Psoas muscle (tissue), 8 donors: ENCODE measurements at places on chromosomes 6 and 20. TPM values are rescaled to one million over a fixed set of nuclear protein-coding genes. Genes with fewer than 3 reads are reported as not detected.

DNA sequence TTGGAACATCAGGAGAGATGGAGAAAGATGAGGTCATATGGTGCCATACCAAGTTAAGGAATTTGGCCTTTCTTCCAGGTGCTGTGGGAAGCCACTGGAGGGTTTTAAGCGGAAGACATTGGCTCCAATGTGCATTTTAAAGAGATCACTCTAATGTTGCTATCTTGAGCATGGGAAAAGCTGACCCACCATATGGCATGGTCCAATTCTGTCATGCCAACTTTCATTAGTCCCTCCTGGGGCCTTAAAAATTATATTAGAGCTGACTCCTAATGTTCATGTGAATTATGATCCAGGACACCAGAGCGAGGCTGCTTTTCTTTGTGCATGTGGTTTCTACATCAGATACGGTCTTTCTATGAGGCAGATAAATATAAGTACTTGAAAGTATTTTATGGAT, 335.0 kb upstream of the TSHZ2 start:
- DNase-seq, result no peak

- no peak for DNase-seq
Observed at GRCh38 chr6:24431045-24431451, 28.3 kb downstream of the MRS2 start.

DNA sequence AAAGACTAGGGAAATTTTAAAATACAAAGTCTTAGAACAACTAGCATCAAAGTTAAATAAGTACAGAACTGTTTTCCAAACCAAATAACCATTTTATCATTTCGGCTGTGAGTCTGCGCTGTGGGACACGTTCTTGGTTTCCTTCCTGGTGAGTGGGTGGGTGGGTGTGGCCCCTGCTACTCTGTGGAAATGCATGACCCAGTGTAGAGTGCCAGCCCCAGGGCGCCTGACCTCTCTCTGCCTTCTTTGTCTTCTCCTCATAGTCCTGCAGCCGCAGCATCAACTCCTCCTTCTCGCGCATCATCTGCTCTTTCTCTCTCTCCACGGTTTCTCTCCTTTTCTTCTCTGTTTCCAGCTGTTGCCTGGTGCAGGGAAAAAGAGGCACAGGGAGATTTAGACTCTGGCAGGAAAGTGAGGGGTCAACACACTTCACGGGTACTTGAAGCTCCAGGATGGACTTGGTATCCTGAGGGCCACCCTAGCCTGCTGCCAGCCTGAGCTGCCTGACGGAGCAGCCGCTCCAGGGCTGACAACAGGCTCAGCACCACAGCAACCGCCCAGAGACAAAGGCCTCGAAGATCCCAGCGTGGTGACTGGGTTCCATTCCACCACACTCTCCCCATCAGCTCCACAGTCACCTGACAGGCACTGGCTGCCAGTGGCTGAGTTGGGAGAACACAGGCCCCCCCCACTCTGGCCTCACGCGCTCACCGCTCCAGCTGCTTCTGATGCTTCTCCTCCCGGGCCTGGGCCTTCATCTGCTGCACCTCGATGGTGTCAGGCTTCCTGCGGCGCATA, 48.4 kb downstream of the EZR start:
- no peak for DNase-seq

MOG gene
- not detected for total RNA-seq

ECT2L gene
- total RNA-seq, result not detected

LY6G5C gene
- 3.2 TPM for total RNA-seq

FLRT3 gene
- 3.1 TPM for total RNA-seq

EEF1E1 gene
- total RNA-seq, result 12.8 TPM

CD40 gene
- total RNA-seq, result 5.0 TPM

HACE1 gene
- total RNA-seq, result 4.8 TPM

GRCh38 chr20:61192337-61192950, 59.6 kb upstream of the CDH4 start:
- DNase-seq, result no peak

DNA sequence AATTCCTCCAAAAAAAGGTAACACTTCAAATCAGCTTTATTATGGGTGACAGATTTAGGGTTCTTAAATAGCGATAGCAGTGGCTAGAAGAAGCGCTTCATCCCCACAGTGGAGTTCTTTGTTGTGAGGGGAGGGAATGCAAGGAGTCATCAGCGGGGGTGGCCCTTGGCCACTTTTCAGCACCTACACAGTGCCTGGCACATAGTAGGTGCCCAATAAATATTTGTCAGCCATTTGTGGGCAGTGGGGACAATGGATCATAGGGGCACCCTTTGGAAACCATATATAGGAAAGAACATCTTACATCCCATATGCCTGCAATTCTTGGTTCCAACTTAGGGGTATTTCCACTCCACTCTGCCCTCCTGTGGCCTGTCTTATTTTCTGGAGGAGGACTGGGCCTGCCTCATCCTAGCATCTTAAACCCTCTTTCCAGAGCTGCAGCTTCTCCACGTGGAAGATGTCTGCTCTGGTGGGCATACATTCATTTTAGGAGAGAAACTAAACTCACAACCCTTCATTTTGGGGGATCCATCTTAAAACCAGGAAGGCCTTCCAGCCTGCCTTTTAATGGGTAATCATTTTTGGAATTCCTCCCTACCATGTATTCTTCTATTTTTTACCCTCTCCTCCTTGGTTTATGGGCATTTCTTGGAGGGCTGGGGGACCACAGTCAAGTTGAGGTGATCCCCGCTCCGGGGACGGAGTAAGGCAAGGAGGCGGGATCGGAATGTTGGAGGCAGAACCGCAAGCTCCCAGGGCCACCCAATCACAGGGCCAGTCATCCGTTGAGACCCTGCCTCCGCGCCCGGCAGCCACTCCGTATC, 2.6 kb upstream of the GPSM3 start:
- no peak for DNase-seq

DNA sequence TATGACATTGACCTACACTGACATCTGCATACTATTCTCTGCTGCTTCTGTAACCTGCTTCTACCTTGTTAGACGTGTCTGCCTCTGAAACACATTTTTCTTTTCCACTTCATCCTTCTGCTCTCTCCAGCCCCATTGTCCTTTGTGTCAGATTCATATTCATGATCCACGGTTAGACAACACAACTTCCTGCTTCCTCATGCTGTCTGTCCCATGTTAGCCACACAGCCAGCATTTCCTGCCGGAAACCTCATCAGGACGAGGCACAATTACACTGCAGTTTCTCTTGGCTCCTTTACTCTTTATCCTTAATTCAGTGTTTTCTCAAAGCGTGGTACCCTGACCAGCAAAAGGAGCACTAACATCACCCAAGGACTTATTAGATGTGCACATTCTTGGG, 150.2 kb downstream of the TBC1D7 start:
- no peak for DNase-seq

GRCh38 chr20:3871550-3872265, 17.5 kb upstream of the PANK2 start:
- DNase-seq, result no peak

TFAP2D gene
- total RNA-seq, result not detected

- DNase-seq, result no peak
Observed at GRCh38 chr20:51062065-51062464, 39.2 kb upstream of the KCNG1 start.

DNA sequence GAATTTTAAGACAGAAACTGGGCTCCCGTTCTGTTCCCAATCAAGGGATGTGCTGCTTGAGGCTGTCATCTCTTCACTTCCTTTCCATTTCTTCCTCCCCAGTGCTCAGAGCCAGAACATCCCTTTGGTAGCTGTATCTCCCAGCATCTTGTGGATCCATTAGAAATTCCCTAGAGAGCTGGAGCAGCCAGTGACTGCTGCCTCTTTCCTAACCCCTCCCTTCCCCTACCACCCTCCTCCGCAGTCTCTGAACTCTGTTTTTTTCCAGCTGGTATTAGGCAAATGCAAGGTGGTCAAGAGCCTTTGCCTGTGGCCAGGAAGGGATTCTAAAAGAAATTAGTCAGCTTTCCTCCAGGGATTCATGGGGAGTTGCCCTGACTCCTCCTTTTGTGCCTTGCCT, 208.0 kb downstream of the EYA2 start:
- DNase-seq, result no peak

ITPA gene
- total RNA-seq, result 26.0 TPM

- DNase-seq, result no peak
Observed at GRCh38 chr20:46128310-46129151, 10.4 kb downstream of the CD40 start.

DNA sequence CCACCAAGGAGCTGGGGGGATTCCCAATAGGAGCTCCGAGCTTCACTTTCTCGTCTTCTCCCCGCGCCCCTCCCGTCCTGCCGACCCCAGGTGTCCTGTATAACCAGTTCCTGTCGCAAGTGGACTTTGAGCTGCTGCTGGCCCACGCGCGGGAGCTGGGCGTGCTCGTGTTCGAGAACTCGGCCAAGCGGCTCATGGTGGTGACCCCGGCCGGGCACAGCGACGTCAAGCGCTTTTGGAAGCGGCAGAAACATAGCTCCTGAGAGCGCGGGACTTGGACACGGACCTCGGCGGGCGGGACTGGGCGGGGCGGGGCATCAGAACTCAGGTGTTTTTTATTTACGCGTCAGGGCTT, 340 bp upstream of the VARS2 start:
- no peak for DNase-seq

DNA sequence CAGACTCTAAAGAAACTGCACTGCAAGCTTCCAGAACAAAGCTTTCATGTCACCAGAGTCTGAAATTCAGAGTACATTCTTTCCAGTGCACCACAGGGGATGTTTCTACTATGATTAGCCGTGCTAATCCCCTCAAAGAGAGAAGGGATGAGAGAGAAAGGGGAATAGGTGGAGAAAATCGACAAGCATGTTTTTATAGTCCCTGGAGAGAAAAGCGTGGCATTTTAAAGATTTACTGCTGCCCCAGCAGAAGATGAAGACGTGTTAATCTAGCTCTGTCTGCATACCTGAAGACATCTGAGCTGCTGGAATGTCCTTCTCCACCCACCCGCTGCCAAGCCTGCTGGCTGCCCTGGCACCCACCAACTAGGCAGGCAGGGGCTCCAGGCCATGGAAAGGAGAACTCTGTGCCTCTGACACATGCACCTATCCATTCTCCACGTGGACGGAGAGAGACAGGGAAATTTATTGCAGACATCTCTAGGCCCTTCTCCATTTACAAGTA, 4.1 kb downstream of the MYLK4 start:
- DNase-seq, result peak; percentile 56

GRCh38 chr20:48831718-48832404, 4.1 kb upstream of the PREX1 start:
- peak; percentile 61 for DNase-seq

MMUT gene
- total RNA-seq, result 24.5 TPM

DNA sequence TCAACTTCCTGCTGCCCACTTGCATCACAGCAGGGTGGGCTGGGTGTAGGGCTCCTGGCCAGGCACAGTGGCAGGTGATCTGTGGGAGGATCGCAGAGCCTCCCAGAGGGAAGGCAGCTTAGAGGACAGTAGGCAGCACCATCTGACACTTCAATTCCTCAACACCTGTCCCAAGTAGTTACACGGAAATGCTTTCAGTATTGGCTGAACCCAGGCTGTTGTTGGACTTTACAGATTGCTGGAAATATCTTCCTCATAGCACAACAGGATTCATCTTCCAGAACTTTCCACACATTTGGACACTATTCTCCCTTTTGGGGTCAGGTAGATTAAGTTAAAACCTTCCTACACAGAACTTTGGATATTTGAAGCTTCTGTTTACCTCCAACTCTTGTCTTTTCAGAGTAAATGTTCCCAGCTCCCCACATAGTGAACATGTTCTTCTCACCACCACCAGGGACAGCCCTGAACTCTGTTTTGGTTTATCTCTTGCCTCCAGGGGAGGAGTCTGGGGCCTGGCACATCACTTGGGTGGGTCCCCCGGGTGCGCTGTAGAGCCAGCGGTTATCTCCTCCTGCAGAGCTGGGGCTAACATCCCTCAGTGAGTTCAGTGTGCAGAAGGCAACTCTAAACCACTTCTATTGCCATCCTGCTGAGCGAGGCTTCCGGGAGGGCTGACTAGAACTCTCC, 3.5 kb upstream of the SLC22A2 start:
- DNase-seq, result no peak

ULBP3 gene
- total RNA-seq, result 0.36 TPM

DNA sequence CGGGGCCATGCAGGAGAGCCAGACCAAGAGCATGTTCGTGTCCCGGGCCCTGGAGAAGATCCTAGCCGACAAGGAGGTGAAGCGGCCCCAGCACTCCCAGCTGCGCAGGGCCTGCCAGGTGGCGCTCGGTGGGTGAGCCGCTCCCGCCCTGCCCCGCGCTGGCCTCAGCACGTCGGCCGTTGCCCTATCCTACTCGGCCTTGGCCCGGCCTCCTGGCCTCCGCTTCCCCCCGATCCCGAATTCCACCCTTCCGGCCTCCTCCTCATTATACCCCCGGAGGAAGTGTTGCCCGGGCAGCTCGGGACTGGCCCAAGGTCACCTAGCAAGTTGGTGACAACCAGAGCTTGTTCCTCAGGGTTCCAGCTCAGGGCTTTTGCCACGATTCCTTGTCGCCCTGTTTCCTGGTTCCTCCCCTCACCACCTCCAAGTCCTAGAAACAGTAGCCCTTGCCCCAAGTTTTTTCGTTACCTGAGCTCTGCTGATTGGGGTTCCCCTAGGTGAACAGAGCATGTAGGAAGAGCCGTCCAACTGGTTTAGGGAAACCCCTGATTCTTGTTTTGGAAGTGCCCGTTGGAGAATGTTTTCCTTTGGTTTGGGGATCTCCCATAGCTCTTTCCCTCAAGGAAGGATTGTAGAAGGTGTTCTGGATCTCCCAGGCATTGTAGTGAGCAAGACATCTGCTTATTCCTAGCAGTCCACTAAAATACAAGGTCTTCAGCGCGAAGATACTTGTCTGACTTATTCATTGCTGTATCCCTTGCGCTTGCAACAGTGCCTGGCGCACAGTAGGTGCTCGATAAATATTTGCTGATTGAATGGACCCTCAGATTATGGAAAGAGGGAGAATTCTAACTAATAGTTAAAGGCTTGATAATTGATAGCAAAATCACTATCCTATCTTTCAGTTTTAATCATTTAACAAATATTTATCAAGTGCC, 641 bp downstream of the ARFGEF2 start:
- DNase-seq, result peak; percentile 55

DNA sequence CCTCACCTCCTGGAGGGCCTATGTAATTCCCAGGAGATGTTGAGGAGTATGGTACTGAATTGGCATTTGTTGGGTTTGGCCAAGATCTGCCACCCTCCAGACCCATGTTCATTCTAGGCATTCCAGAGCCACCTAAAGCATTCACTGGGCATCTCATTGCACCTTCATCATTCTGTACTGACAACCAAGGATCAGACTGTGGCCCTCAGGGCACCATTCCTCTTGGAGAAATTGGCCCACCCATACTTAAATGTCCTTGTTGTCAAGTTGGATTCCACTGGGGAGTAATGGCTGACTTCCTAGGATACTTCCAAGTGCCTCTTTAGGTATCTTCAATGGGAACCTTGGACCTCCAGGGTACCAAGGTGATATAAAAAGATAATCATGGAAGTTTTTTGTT, 16.8 kb upstream of the IBTK start:
- DNase-seq, result no peak

GRCh38 chr20:13546497-13547131, 92.1 kb downstream of the TASP1 start:
- DNase-seq, result peak; percentile 69

DNA sequence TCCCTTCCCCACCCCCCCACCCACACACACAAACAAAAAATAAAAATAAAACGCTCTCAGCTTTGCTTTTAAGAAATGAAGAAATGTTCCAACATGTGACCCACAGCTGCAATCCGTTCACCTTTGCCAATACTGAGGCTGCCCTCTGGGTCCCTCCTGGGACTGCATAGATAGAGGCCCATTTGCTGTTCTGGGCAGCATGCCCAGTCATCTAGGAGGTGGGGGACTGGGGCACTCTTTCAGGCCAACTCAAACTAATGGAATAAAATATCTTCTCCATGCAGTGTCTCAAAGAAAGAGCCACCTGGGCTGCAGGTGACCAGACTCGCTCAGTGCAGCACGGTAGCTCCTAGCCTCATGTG, 79.9 kb downstream of the SLC22A3 start:
- DNase-seq, result peak; percentile 72

GRCh38 chr20:3168829-3169590, 4.3 kb downstream of the LZTS3 start:
- no peak for DNase-seq
